Heart left ventricle (tissue), 16 donors: ENCODE measurements at places on chromosomes 6 and 20. TPM values are rescaled to one million over a fixed set of nuclear protein-coding genes. Genes with fewer than 3 reads are reported as not detected.

The CPNE5 gene
- total RNA-seq = 41.5 TPM

The TCEA2 gene
- total RNA-seq = 52.1 TPM

The VGLL2 gene
- total RNA-seq = 0.21 TPM

DNA sequence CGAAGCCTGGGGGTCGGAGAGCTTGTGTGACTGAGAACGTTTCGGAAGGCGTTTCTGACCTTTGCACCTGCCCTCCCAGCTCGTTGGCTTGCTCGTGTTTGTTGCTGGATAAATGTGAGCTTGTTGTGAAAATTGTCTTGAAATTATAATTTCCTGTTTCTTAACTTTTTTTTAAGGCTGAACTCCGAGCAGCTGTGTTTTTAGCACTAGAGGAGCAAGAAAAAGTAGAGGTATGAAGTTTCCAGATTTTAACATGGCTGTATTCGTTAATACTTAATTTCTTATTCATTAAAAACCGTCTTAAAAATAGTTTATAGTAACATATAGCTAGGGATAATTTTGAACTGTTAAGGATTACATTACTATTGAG lies 672 bp downstream of the CEP43 start:
- H3K27me3 ChIP-seq = no peaks in the 10 kb centered on the region
- H3K36me3 ChIP-seq = peaks cover 13% of the 10 kb centered on the region
- H3K4me3 ChIP-seq = peak overlapping the region; percentile 97

DNA sequence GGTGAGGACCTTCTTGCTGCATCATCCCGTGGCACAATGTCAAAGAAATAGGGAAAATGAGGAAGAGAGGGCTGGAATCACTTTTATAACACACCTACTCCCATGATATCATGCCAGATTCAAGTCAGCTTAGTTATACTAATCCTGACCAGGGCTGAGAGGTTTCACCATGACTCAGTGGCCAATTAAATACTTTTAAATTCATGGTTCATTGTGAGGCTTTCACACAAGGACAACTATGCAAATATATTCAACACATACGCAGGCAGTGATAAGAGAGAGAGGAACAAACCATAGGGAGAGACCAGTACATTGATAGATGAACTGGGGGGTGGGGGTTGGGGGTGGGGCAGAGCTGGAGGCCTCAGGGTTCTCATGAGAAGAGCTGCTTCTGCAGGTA lies 313.1 kb downstream of the LRFN2 start:
- no peaks in the 10 kb centered on the region for H3K4me1 ChIP-seq
- no peaks in the 10 kb centered on the region for H3K36me3 ChIP-seq
- H3K4me3 ChIP-seq = no peak overlapping the region
- no peak for DNase-seq

- H3K36me3 ChIP-seq = no peaks in the 10 kb centered on the region
- H3K4me3 ChIP-seq = no peak overlapping the region
- H3K27me3 ChIP-seq = no peaks in the 10 kb centered on the region
- H3K4me1 ChIP-seq = peaks cover 8% of the 10 kb centered on the region
- DNase-seq = no peak
These were observed 81.5 kb downstream of the RREB1 start for GRCh38 chr6:7189101-7189758.

DNA sequence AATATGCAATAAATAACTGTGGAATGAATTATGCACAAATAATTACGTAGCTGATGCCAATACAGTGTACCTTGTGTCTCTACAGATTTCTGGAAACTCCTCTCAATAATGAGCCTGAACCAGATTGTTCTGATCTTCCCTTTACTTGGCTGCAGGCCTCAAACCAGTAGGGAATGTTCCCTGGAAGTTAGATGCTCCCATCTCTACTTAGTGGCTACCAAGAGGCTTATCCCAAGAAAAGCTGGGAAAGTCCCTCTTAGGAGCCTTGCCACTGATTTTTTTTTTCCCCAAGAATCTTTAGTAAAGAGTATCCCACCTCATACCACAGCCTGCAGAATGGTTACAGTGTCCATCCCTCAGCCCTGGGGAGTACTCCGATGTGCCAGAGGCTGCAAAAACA lies 702.1 kb downstream of the RFPL4B start:
- no peaks in the 10 kb centered on the region for H3K27me3 ChIP-seq
- no peaks in the 10 kb centered on the region for H3K4me1 ChIP-seq
- DNase-seq = no peak
- no peaks in the 10 kb centered on the region for H3K36me3 ChIP-seq

GRCh38 chr6:137708481-137708880 lies 158.6 kb upstream of the TNFAIP3 start:
- H3K27ac ChIP-seq = no peak overlapping the region
- peaks cover 22% of the 10 kb centered on the region for H3K4me1 ChIP-seq
- no peaks in the 10 kb centered on the region for H3K27me3 ChIP-seq
- H3K4me3 ChIP-seq = no peak overlapping the region

The GSTA3 gene
- total RNA-seq = not detected

The TTI1 gene
- 10.6 TPM for total RNA-seq
